ENCODE measurements at places on chromosomes 5 and 9.

DNA sequence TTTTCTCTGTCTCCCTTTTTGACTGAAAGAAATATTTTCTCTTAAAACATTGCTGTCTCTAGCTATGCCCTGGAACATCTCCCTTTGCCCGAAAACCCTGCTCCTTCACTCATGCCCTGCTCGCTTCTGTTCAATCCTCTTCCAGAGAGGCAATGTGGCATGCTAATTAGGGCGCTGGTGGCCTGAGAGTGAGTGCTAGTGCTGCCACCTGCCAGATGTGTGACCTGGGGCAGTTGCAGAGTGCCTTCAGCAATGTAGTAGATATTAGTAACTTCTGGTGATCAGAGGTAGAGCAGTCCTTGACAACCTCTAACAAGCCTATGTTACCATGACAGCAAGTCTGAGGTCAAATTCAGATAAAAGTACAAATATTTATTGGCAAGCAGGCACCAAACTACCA, 119.5 kb upstream of the OSMR start:
- DNase-seq = no peak

DNA sequence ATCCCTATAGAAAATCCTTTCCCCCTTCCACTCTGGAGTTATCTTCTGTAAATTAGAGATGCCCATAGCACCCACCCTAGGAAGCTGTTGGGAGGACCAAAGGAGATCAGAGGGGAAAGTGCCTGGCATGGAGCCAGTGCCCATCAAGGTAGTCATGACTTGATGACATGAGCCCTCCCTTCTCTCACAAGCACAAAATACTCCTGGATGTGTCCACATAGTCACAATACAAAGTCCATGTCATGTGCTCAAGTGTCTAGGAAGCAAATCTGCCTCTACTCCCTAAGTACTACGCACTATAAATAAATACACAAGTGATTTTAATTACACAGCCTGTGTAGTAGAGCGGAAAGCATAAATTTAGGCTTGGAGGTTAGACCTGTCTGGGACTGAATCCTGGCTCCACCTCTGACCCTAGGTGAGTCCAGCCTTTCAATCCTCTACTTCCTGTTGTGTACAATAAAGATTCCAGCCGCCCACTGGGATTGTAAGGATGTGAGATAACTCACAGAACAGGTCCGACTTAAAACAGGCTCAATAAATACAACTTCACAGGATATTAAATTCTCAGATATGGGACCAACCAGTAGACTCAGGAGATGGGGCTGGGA, 30.6 kb downstream of the TTC39B start:
- no peak for DNase-seq

GRCh38 chr9:97984188-97985057, 1.3 kb downstream of the ANP32B start:
- peak; percentile 82 for DNase-seq

- no peak for DNase-seq
Measured at GRCh38 chr5:79546782-79547428, 33.0 kb upstream of the HOMER1 start.

GRCh38 chr5:151617841-151618710, 26.9 kb upstream of the FAT2 start:
- no peak for DNase-seq

DNA sequence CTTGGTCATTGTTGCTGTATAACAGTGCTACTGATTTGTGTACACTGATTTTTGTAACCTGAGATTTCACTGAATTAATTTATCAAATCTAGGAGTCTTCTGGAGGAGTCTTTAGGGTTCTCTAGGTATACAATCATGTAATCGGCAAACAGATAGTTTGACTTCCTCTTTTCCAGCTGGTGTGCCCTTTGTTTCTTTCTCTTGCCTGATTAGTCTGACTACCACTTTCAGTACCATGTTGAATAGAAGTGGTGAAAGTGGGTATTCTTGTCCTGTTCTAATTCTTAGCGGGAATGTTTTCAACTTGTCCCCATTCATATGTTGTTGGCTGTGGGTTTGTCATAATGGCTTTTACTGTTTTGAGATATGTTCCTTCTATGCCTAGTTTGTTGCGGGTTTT, 24.7 kb upstream of the RANBP6 start:
- DNase-seq = no peak

GRCh38 chr5:125059255-125060002, 313.0 kb upstream of the ZNF608 start:
- DNase-seq = no peak

DNA sequence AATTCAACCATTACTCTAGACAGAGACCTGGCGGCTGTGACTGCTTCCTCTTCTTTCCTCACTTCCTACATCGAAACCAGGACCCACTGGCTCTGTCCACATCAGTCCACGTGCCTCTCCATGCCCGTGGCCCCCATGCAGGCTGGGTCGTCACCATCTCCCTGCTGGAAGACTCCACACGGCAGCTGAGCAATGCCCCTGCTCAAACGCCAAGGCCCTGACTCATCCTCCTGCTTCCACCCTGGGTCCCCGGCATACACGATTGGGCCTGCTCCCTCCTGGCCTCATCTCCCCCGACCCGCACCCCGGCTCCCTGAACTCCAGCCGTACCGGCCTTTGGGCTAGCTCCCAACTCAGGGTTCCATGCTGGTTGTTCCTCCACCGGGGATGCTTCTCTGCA, 67.2 kb upstream of the IER5L start:
- no peak for DNase-seq

DNA sequence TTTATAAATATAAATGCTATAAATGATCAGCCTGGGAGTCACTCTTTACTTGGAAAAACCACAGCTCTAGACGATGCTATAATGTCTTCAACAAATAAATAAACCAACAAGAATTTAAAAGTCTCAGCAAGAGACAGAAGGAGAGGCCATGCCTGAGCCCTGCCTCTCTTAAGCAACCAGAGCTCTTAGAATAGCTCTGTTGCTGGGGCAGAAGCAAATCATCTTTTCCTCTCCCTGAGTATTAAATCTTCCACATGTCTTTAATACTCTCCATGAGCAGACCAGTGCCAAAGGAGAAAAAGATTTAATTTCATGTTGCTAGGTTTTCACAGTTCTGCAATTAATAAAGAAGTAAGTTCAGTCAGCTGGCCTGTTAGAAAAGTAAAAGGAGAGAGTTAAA, 408.0 kb upstream of the SLC30A5 start:
- no peak for DNase-seq

- no peak for DNase-seq
Measured at GRCh38 chr5:88672644-88673252, 210.2 kb downstream of the MEF2C start.

GRCh38 chr5:40781843-40782409, 16.2 kb downstream of the PRKAA1 start:
- no peak for DNase-seq

DNA sequence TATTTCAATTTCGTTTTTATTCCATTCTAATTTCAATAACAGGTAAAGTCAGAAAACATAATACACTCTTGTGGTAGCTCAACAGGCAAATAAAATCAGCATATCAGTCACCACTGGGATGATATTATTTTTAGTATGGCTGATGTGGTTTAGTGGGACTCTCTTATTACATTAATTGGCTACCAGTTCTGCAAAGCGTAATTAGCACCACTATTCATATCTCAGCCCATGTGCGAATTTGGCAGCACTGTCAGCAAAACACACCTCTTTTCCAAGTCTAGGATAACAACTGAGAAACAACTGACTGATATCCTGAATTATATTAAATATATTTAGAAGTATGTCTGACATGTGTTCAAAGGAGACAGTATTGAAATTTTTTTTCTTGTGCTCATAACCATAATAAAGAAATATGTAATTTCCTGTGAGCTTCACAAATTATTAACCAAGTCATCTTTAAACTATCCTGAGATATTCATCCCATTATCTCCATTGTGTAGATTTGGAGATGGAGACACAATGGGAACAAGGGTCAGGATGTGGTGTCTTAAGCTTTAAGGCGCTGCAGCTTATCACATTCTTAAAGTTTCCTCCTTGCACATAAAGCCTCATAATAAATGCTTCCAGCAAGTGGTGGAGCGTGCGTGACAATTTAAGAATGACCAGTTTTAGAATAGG, 212.4 kb downstream of the TLE1 start:
- no peak for DNase-seq

GRCh38 chr9:20044686-20045085, 255.8 kb upstream of the SLC24A2 start:
- DNase-seq = no peak

GRCh38 chr5:87686975-87687374, 274.2 kb upstream of the CCNH start:
- no peak for DNase-seq

- no peak for DNase-seq
Measured at GRCh38 chr5:84218546-84218945, 166.1 kb downstream of the EDIL3 start.

DNA sequence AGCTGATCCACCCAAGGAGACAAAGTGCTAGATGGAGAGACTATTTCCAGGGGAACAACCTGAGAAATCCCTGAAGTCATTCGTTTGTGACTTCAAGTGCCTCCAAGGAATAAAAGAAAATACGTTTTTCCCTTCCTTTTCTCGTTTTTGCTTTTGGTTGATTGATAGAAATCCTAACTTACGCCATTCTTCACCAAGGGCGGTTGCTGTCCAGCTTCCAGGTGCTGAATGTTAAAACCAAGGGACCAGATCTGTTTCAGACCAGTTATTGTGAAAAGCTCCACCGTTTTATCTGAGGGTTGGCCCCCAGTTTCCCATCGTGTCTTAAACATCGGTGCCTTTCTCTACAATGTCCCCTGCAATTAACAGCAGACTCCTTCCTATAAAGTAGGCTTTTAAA, 600.7 kb upstream of the SGCD start:
- DNase-seq = no peak

DNA sequence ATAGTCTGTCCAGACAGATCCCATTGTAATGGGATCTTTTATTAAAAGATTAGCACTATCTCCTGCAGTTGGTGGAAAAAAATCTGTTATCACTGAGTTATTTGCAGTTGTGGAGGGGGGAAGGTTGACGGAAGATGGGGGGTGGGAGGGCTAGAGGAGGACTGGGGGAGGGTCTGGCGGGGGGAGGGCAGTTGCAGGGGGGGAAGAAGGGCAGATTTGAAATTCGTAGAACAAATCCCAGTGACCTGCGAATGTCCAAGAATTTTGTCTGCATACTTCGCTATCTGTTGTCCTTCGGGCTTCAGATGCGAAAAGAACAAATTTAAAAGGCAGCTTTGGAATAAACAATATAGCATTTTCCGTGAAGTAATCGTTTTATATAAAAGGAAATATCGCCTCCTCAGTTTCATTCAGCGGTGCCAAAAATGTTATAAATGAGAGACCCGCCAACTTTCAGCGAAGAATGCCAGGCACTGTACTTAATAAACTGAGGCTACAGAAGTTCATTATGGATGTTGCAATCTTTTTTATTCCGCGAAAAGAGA, 1.3 kb upstream of the FST start:
- DNase-seq = no peak

DNA sequence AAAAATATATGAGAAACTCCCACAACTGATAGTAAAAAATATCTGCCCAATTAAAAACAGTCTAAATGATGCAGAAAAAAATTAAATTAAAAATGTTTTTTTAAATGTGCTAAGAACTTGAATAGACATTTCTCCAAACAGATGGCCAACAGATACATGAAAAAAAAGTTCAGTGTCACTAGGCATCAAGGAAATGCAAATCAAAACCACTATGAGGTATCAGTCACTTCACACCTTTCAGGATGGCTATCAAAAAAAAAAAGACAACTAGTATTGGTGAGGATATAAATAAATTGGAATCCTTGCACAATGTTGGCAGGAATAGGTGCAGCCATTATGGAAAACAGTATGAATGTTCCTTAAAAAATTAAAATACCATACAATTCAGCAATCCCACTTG, 16.6 kb downstream of the ZNF131 start:
- no peak for DNase-seq

- no peak for DNase-seq
Measured at GRCh38 chr9:95820074-95820473, 55.4 kb upstream of the ERCC6L2 start.

DNA sequence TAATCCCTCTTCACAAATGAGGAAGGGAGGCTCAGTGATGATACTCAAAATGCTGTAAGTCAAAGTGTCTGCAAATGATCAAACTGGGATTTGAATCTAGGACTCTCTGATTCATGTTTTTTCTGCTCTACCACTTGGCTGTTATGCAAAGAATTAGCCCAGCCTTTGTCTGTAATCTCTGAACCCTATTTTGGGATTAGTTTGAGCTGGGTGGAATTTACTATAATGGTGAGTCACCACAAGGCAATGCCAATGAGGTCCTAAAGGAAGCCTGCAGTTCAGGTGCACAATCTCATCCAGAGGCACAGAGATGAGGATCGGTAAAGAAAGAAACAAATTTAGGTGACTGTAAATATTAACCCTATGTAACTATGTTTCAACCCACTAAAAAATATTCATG, 29.2 kb downstream of the RFK start:
- no peak for DNase-seq

DNA sequence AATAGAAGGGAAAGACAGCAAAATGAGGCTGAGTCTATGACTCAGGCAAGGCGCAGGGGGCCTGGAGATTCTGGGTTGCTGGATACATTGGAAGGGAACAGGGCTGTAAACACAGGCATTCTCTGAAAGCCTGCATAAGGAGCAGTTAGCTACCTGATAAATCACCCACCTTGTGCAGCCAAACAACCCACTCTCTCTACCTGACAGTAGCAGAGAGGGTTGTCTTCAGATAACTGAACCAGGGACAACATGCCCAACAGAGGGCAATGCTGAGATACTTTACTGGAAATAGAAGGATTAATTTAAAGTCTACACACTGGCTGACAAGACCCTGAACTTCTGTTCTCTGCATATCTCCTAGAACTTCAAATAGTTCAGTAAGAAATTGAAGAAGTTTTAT, 161.6 kb downstream of the KCTD16 start:
- no peak for DNase-seq

GRCh38 chr9:27371382-27371781, 74.4 kb upstream of the EQTN start:
- DNase-seq = no peak

DNA sequence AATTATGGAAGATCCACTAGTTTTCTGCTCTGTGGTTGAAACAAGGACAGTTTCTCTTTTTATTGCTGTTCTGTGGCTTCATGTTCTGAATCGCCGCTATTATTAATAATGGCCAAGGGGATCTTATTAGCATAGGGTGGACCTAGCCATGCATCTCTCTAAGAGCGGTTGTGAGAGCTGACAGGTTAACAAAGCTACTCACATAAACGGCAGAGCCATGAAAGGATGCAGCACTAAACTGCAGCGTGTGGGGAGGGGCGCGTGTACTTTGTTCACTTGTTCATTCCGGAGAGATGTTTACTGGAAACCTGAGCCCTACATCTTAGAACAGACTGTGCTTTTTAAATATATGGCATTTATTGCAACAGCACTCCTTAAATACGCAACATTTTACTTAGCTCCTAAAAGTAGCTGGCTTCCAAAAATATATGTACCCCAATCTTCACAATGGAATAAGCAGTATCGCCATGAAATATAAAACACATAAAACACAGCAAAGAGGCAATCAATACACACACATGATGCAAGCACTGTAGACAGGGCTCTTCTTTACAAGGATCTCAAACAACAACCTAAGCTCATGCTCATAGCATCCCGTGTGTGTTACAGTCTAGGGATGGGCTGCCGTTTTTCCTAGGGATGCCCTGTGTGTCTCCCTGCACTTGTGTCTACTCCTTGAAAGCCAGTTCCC, 424.6 kb downstream of the MED10 start:
- no peak for DNase-seq

- DNase-seq = no peak
Measured at GRCh38 chr5:144771802-144772201, 601.1 kb downstream of the KCTD16 start.

GRCh38 chr5:139725073-139725830, 70.4 kb upstream of the PSD2 start:
- DNase-seq = no peak
